ENCODE measurements at places on chromosomes 6 and 20.

GRCh38 chr6:106431972-106432371 is 71.5 kb downstream of the CRYBG1 start:
- DNase-seq = no peak

DNA sequence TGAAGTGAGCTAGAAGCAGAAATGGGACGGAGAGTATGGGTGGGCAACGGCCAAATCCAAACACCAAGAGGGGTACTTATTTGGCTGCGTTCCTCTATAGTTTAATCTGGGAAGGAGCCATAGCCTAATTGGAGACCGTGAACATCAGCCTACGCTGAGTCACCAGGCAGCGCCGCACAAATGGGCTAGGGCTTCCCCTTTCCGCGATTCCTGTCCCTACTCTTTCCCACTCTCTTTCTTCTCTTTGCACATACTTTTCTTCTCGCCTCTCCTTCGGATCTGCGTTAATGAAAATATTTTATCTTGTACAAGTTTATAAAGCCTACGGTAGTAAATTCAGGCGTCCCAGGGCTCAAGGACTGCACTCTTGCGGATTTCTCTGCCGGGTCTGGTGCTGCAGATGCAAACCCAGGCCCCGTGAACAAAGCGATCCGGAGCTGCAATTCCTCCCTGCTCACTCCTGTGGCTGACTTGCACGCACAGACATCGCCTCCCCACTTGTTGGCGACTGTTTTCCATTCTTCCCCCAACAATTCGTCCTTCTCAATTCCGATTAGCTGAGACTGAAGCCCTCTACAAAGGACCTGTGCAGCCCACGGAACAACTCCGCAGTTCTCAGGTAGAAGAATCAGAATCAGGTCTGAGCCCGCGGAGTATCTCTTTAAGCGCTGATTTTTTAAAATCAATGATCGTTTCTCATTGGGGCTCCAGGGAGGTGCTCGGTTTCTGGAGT is 4.2 kb upstream of the TBX18 start:
- DNase-seq = no peak

GRCh38 chr20:47295129-47295813 is 61.2 kb downstream of the ZMYND8 start:
- DNase-seq = no peak

GRCh38 chr6:105733556-105734162 is 330.8 kb upstream of the PREP start:
- peak; percentile 0 for DNase-seq

GRCh38 chr6:97047473-97048201 is 123.1 kb downstream of the KLHL32 start:
- DNase-seq = no peak

- no peak for DNase-seq
Measured at GRCh38 chr6:69571234-69571633, 225.6 kb downstream of the LMBRD1 start.

DNA sequence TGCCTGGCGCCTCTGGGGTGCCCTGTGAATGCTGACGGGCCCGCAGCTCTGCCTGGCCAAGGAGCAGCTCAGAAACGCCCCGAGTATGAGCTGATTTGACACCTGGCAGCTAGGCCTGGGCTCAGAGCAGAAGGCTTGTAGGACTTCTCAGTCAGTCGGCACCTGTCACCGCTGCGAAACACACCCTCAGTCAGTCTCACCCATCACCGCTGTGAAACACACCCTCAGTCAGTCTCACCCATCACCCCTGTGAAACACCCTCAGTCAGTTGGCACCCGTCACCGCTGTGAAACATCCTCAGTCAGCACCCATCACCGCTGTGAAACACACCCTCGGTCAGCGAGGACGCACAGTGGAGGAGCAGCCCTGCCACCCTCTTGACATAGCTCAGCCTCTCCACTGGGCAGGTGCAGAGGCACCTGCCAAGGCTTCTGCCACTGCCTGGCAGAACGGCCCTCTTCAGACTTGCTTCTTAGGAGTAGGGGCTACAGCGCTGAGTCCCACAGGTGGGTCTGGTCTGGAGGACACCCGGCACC is 109.0 kb downstream of the PSMB1 start:
- peak; percentile 59 for DNase-seq

DNA sequence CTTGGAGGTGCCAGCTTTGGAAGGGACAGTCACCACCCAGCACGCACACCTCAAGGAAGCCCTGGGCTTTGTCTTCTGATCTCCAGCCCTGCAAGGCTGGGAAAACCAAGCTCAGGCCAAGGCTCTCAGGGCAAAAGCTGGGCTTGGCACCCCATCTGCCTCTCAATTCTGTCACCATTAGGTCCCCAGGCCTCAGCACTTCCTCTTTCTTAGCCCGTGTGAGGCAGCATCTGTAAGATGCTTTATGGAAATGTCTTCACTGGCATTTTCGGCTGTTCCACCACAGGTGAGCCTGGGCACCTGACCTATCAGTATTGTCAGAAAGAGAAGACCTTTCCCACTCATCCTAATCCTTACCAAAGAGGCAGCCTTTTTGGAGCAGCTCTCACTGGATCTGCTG is 24.6 kb downstream of the GMEB2 start:
- no peak for DNase-seq

- DNase-seq = peak; percentile 76
Measured at GRCh38 chr6:72972579-72972978, 252.7 kb downstream of the KHDC1L start.

DNA sequence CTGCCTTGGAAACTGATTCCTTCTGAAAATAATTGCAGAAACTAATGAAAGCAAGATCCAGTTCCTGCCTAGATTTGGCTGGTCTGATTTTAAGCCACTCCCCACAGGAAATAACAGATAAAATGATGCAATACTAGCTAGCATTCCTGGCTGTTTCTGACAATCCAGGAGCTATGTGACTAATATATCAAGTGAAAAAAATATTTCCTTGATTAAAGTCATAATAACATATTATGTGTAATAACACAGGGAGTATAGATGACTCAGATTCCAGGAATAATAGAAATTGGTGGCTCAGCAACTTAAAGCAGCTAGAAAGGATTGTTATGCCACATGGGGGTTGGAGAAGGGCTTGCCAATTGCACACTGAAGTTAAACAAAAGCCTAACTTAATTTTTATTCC is 182.7 kb upstream of the SALL4 start:
- no peak for DNase-seq

DNA sequence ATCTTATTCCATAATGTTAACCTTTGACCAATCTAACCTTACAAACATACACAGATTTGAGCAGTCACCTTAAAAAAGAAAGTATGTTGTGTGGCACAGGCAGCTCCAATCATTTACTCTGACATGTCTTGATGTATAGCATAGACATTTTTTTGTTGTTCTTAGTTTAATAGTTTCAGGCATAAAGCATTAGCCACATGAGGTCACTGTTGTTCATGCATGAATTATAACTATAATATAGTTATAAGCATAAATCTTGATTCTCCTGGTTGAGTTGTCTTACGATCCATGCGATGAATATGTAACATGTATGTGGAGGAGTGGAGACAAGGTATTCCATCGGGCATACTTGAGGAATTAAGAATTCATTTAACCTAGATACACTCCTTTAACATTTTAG is 26.1 kb upstream of the NKAIN2 start:
- peak; percentile 31 for DNase-seq

DNA sequence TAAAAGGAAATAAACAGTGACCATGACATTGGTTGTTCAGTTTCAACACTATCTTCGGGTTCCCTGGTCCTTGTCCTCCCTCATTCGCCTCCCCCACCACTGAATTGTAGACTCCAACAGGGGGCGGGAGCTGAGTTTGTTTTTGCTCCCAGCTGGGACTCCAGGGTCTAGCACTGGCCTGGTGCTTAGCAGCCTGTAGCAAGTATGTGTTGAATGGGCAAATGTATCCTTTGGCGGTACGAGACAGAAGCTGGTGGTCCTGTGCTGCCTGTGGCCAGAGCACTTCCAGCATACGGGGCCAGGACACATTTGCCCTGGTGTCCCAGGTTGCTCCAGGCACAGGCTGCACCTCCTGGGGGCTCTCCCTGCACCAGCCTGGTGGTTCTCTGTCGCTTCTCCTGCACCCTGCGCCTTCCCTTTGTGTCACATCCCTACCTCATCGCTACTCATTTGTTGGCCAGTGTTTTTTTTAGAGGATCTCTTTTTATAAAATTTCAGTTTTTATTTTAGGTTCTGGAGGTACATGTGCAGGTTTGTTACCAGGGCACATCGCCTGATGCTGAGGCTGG is 40.1 kb downstream of the PHACTR3 start:
- no peak for DNase-seq

- DNase-seq = no peak
Measured at GRCh38 chr6:126926926-126927325, 191.5 kb upstream of the RSPO3 start.

- no peak for DNase-seq
Measured at GRCh38 chr6:131372535-131372934, 200.5 kb upstream of the ARG1 start.

- DNase-seq = no peak
Measured at GRCh38 chr6:121951918-121952379, 447.5 kb upstream of the HSF2 start.

GRCh38 chr6:106614166-106614565 is 15.1 kb downstream of the RTN4IP1 start:
- no peak for DNase-seq

All from NCI-H1092 treated with DMSO at 0.1 percent for 48 hours (cell line).